ENCODE measurements at places on chromosomes 2 and 18.

GRCh38 chr2:121101093-121101715 lies 183.8 kb downstream of the TFCP2L1 start:
- no peak for DNase-seq

DNA sequence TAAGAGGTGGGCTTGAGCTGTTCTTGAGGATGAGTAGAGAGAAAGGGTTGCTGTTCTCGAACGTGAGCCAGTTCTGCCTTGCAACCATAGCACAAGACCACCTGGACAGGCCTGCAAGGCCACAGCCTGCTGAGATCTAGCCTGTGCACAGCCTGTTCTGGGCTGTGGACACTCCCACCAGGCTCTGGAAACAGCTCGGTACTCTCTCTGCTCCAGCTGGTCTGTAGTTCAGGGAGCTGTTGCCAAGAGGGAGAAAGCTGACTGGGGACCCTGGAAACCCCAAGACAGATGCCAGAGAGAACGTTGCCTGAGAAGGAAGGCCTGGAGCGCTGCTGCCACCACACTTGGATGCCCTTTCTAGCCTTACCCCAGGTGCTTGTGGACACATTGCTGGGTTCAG lies 69.8 kb downstream of the CTIF start:
- no peak for DNase-seq

GRCh38 chr2:70887550-70888246 lies 48.0 kb upstream of the ATP6V1B1 start:
- DNase-seq, result peak; percentile 16

DNA sequence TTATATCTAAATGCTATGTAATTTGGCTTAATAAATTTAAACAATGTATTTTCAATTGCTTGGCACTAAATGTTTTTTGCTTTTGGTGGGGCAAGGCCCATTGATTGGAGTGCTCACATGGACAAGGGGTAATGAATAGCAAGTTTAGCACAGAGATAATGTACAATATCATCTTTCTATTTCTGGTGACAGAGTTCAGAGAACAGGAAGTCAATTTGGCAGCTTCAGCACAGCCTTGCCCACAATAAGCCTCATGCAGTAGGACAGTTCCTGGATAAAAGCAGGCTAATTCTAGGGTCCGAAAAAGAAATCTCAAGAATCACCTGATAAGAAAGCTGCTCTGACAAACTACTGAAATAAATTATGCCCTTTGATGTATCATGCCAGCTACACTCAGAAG lies 443.9 kb upstream of the FSHR start:
- no peak for DNase-seq

GRCh38 chr18:80108121-80108536 lies 933 bp upstream of the ADNP2 start:
- DNase-seq, result no peak

GRCh38 chr2:137190411-137191195 lies 425.3 kb downstream of the THSD7B start:
- no peak for DNase-seq

DNA sequence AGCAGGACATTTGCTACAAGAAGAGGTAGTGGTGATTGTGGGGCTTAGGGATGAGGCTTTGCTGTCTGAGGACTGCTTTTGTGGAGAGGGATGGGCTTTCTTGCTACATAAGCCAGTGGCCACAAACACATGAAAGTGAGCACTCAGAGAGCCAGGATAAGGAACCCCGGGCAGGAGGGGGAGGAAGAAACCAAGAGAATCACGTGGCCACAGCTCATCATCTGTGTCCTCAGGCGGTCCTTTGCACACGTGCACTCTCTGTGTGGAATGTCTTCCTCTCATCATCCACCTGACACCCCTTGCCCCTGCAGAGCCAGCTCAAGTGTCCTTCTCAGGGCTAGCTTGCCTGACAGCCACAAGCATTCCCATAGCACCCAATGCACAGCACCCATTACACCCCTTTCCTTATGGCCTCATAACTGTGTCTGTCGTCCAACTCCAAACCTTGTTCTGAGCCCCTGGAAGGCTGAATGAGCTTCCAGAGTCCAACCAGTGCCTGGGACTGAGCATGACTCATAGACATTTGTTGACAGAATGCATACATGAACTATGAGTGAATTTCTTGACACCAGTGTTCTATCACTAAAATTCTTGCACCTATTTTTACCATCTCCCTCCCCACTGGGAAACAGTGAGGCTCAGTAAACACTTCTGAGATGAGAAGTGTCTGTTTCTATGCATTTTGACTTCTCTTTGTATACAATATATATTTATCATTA lies 398.3 kb downstream of the ALK start:
- DNase-seq, result no peak

- DNase-seq, result no peak
These were observed 51.0 kb downstream of the AKAIN1 start for GRCh38 chr18:5146093-5146492.

DNA sequence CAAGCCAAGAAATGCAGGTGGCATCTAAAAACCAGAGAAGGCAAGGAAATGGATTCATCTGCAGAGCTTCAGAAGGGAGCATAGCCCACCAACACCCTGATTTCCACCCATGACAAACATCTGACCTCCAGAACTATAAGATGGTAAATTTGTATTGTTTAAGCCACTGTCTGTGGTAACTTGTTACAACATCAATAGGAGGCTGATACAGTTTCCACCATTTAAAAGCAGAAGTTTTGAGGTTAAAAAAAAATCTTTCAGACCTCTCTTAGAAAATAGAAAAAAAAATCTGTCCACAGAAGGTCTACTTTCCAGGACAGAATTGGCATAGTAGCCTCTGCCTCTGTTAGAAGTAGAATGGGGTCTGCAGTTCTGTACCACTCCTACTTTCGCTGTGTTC lies 37.2 kb downstream of the SLC40A1 start:
- no peak for DNase-seq

- DNase-seq, result no peak
These were observed 2112.6 kb upstream of the PIK3C3 start for GRCh38 chr18:39842366-39842914.

GRCh38 chr2:134275058-134275862 lies 21.4 kb downstream of the MGAT5 start:
- no peak for DNase-seq

GRCh38 chr2:120148669-120149068 lies 74.5 kb downstream of the TMEM185B start:
- DNase-seq, result no peak

- no peak for DNase-seq
These were observed 38.1 kb downstream of the LRRTM4 start for GRCh38 chr2:77484026-77484425.

DNA sequence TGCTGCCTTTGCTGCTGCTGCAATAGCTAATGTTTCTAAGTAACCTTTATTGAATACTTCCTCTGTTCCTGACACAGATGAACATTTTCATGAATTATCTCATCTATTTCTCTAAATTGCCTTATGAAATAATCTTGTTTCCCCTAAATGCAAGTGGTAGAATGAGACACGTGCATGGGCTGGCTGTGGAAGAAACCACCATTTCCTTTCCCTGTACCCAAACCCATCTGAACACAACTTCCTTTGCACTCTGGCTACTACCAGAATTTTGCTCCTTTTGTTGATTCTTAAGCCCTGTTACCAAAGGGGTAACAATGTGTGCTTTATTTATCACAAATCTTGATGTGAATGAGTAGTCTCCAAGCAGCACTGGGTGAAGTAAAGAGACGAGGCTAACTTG lies 29.2 kb downstream of the AKAIN1 start:
- no peak for DNase-seq

DNA sequence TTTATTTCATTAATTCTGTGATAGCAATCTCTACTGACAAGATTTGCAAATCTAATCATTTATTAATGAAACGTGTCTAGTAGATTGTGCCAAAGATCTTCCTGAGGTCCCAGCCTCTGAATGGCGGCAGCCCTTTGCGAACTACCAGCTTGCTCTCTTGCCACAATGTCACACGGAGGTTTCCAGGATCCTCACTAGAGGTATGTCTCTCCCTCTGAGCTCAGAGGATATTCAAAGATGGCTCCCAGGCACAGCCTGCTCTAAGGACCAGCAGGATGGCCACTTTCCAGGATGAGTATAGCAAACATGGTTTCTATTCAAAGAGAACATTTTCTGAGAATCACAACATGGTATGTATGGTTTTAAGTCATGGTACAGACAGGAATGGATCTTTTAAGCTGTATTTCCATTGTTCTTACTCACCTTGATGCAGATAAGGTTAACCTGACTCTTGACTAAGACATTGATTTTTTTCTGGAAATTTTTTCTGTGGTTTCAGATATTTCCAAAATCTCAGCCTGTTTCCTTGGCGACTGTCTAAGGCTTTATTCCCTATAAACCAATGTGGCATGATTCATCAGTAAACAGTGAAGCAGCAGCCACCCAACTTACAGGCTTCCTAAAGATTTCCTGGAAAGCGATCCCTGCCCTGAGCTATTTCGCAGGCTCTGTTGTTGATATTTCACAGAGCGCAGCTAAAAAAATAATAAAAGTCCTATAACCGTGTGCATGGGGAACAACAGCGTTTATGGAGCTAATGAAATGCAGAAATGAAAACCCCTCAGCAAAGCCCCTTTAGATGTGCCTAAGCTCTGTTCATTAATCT lies 54.1 kb upstream of the KLF7 start:
- no peak for DNase-seq

DNA sequence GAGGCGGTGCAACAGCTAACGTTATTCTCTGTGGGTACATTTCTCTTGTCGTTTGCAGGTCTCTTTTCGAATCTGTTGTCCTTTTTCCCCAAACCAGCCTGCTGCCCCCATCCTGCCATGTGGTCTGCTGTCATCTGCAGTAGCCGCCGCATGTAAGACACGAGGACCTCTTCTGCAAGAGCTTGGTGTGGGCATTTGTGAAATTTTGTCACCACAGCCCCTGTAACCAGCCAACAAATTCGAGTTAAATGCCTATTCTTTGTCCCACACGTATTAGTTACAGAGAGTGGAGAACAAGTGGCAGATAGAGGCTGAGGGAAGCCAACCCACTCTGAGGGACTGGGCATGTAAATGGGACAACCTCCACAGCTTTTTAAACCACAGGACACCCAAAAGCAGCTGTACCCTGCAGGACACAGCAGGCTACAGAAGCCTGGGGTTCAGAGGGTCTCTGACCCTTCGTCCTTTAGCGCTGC lies 35.0 kb downstream of the ITGA6 start:
- no peak for DNase-seq

- no peak for DNase-seq
These were observed 9.9 kb downstream of the BMP10 start for GRCh38 chr2:68861330-68861729.

DNA sequence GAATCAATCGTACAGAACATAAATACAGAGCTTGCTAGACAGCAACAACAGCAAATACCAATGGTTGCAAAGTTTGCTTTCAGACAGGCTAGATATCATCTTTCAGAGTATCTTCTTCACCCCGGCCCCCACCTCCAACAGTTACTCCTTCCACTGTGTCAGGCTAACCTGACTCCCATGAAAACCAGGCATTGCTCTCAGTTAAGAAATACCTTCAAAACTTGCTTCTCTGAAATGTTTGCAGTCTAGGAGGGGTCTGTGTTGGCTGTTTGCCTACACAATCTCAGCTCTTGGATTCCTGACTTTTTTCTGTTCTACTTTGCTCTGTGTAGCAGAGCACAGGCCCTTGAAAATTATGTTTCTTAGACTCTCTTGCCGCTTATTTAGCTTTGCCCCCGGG lies 599.5 kb upstream of the SYT4 start:
- no peak for DNase-seq

GRCh38 chr2:176150584-176151441 lies 537 bp upstream of the HOXD4 start:
- DNase-seq, result no peak

GRCh38 chr18:70491734-70492348 lies 203.0 kb downstream of the SOCS6 start:
- peak; percentile 42 for DNase-seq

DNA sequence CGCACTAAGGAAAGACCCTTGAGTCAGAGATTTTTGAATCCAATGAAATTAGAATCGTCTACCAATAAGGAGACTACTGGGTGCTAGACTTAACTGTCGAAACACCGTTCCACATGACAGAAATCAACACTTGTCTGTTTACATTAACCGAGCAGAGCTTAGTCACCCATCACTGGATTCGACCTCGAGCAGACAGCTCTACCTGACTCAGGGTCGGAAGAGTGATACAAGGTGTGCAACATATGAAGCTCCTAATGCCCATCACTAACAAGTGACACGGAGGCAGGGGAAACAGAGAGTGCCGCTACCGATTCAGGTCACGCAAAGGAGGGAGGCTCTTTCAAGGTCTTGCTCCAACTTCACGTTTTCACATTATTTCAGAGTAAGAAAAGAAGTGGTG lies 54.2 kb upstream of the FZD5 start:
- DNase-seq, result no peak

- no peak for DNase-seq
These were observed 67.5 kb downstream of the EVA1A start for GRCh38 chr2:75493230-75493629.

- no peak for DNase-seq
These were observed 183.7 kb downstream of the KLHL29 start for GRCh38 chr2:23568626-23569190.

DNA sequence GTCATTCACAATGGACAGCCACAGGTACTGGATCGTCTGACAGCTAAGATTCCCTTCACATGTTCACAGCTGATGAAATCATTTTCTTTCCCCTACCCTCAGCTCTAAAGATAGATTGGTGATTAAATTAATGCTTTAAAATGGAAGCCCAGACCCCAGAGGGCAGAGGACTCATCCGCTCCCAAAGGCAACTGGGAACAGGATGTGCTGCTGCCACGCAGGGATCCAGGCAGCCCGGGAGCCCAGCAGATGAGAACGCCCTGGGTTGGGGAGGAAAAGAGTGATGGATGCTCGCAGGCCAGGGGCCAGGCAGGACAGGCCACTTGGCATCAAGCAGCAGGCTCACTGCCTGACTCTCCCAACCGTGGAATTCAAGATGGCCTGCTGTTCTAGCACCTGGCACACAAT lies 41.3 kb downstream of the HDHD2 start:
- no peak for DNase-seq

DNA sequence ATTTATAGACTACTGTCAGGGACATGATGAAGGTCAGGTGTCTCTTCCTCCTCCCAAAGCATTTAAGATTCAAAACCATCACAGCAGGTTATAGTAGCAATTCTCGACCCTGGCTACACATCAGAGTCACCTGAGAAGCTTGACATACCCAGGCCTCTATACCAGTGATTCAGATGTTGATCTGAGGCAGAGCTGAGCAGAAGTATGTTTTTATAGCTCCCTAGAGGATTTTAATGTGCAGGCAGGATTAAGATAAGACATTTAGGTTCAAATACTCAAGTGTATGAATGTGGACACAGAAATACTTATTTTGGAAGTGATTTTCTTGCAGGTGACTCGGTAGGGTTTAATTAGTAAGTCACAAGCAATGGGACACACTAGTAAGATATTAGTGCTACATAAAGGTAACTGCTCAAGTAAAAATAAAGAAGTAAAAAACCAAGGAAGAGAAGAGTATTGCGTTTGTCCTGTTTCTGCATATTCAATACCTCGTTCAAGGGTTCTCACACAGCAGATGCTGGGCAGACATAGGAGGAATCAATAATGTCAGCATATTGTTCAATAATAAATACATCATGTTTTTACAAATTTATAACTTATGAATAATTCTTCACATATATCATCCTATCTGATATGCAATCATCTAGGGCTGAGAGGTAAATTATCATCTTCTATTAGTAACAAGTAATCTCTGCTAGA lies 7.0 kb downstream of the GCFC2 start:
- no peak for DNase-seq
